ENCODE measurements at places on chromosomes 4 and X. TPM values are rescaled to one million over a fixed set of nuclear protein-coding genes. Genes with fewer than 3 reads are reported as not detected.

The SFRP2 gene
- total RNA-seq: 11.9 TPM

DNA sequence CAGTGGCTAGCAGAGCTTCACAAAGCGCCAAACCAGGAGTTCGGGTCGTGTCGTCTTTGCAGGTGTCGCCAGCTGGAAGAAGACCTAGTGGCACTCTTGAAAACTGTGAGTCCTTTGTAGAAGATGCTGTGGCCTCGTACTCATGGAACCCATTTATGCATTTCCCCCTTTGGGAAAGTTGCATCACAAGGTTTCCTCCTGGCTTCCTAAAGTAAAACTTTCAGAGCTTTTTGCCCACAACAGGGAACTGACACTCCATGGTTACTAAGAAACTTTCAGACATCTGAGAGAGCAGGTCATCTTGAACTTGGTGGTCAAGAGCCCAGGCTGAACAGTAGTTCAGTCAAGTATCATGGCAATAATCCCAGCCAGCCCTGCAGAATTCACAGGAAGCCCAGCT, 15.9 kb upstream of the NOCT start:
- DNase-seq: no peak

- no peak for DNase-seq
Measured at GRCh38 chr4:51907006-51907669, 64.2 kb downstream of the DCUN1D4 start.

DNA sequence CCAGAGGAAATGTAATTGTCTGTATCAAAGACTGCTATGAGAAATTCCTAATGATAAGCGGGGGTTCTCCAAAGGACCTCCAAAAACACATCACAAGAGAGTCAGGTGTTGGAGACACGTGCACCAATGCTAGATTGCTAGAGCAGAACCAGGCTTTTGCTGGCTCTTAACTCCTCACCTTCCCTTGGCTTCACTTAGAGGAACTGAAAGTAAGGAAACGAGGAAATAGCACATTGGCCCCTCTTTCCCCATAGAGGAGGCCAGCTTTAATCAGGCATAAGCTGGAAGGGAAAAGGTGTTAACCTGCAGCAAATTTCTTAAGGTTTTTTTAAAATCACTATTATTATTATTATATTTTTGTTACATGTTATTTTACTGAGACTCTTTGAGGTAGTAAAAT, 13.6 kb downstream of the OTC start:
- no peak for DNase-seq

DNA sequence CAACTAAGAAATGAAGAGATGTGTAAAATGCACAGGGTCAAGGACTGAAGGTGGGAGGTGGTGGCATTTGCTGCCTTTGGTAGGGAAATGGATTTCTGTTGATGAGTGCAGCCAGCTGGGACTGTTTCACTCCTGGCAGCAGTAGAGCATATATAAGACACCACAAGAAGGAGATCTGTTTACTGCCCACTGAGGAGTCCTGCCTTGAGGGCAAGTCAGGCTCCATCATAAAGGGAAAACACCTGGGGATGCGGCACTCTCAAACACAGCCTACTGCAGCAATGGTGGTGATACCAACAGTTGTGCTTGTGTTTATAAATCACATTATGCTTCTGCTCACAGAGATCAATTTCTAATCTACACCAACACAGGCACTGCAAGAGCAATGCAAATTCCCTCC, 222.1 kb downstream of the TACR3 start:
- DNase-seq: no peak

The MBTPS2 gene
- 15.5 TPM for total RNA-seq

DNA sequence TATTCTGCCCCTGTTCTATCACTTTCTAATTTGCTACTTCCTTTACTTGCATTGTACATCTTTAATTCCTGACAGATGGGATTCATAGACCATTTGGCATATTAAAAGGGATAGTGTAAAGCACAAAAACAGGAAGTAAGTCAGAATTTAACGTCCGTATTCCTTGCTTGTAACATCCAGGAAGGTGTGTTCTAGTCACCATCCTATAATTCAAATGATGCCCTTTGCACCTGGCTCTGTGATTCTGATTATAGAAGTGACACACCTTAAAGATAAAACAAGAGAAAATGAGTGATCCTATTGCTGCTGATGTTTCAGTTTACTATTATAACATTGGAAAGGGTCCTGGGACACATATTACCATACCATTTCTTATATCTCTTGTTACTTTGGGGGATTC, 238.7 kb upstream of the NR3C2 start:
- DNase-seq: no peak

The DDX53 gene
- 1.6 TPM for total RNA-seq

DNA sequence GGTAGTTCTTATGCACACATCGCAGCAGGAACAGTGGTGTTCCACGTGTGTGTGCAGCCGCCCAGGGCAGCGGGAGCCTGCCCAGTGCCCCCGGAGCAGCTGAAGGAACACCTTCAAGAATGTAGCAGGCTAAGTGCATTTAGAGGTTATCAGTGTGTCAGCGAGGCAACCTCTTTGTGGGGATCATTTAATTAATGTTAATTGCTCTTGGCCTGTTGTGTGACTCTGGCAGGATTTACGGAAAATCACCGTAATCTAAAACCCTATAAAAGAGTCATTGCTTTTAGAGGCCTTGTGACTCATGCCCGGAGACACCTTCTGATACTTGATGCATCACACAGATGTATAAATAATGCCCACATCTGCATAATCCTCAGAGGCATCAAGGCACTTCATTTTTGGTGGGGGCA, 47.3 kb upstream of the GATB start:
- peak; percentile 92 for DNase-seq

The FGA gene
- total RNA-seq: not detected

The TENM3 gene
- total RNA-seq: 66.4 TPM

The UPF3B gene
- total RNA-seq: 12.9 TPM

GRCh38 chr4:33715841-33716395, 2528.4 kb downstream of the ARAP2 start:
- DNase-seq: peak; percentile 91

DNA sequence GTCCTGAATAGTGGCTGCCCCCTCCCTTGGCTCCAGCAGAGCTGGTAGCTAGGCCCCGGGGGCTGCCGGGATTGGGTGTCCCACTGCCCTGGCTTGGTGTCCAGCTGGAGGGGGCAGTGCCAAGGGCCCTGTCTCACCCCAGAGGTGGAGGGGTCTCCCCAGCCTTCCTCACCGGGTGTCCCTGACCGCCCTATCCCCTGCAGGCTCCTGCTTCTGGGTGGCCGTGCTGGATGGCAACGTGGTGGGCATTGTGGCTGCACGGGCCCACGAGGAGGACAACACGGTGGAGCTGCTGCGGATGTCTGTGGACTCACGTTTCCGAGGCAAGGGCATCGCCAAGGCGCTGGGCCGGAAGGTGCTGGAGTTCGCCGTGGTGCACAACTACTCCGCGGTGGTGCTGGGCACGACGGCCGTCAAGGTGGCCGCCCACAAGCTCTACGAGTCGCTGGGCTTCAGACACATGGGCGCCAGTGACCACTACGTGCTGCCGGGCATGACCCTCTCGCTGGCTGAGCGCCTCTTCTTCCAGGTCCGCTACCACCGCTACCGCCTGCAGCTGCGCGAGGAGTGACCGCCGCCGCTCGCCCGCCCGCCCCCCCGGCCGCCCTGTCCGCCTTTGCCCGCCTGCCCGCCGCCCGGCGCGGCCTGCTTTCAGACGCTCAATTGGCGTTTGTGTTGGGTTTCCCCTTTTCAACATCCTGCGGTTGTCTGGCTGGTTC, 4.6 kb downstream of the NAT8L start:
- DNase-seq: no peak

DNA sequence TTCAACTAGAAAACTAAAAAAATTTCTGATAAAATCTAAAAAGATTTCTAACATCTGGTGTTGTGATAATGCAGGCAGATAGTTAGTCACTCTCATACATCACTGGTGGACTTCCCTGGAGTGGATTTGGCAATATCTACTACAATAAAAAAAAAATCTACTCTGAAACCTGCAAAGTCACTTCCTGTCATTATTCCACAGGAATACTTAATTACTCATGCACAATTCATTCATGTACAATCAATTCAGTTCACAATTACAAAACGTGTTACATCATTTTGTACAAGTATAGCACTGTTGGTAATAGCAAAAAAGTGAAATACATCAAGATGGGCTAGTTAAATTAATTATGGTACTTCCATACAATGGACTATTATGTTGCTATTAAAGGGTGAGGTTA, 16.5 kb upstream of the RHOH start:
- DNase-seq: peak; percentile 83

The DCAF12L1 gene
- not detected for total RNA-seq

DNA sequence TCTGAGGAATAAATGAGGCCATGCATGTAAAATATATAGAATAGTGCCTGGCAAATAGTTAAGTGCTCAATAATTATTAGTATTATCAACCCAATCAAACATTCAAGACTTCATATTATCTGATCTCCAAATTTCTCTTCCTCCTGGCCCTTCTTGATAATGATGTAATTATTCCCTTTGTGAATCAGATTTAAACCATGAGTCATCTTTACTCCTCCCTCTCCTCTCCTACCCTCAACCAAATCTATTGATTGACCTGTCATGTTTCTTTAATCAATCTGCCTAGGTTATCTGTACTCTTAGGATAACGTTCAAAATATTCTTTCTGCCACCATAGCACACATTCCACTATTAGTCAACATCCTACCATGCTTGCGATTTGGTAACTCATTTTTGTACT, 129.8 kb upstream of the NAP1L5 start:
- no peak for DNase-seq

DNA sequence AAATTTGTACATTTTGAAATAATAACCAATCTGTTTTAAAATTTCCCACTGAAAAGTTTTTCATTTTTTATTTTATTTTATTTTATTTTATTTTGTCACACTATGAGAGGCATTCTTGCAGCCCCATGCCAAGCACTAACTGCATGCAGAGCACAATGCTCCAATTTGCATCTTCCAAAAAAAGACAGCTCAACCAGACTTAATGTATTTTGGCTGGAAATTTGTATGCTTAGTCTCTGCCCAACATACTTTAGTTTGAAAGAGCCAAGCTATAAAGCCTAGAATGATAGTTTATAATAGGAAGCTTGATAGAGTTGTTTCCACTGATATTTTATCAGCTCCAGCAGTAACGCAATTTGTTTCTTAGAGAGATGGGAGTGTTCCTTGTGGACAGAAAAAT, 235.5 kb downstream of the GALNTL6 start:
- no peak for DNase-seq

DNA sequence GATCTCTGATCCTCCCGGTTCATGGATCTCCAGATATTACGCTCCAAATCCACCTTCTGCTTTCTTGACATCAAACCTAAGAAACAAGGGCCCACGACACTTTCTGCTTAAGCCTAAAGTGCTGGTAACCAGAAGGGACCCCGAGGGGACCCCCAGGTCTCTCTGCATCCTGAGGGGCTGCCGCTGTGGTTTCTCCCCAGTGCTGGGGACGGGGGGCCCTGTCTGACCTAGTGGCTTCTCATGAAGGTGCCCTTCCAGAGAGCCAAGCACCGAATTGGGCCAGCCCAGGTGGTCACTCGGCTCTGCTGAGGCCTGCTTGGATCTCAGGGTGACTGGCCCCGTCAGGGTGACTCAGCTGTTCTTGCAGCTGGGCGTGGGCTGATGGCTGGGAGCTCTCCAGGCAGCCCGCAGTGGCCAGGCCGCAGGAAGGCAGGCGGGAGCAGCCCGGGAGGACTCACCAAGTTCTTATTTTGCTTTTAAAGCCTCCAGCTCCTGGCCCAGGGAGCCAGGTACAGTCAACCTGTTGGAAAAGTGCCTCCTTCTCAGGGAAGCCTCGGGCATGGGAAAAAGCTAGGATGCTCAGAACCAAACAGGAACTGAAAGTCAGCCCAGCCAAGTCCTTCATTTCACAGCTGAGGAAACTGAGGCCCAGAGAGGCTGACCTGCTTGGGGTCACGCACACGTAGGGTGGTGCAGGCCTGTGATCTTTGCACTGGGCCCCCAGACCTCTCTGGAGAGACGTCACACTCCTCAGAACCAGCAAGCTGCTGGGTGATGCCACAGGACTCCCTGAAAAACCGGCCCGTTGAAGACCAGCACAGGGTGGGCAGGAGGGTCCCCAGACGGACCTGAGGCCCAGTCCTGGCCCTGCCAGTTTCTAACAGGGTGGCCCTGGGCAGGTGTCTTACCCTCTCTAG, 16.7 kb downstream of the BLOC1S4 start:
- peak; percentile 86 for DNase-seq

DNA sequence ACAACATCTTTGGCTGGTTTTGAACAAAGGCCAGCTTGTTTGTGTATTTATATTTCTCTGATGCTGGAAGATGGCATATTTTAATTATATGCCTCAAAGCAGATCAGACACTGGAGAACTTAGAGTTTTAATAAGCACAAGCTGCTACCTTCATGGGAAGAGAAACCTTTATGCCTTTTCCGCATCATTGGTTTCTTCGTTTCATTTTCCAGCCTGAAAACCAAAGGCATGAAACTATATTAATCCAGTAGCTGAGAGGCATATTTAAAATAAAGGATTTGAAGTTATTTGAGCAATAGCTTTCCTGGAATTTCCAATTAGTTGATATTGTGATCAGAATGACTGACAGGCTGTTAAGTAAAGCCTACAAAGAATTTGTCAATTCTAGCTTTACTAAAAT, 141.0 kb downstream of the ARHGAP24 start:
- no peak for DNase-seq

DNA sequence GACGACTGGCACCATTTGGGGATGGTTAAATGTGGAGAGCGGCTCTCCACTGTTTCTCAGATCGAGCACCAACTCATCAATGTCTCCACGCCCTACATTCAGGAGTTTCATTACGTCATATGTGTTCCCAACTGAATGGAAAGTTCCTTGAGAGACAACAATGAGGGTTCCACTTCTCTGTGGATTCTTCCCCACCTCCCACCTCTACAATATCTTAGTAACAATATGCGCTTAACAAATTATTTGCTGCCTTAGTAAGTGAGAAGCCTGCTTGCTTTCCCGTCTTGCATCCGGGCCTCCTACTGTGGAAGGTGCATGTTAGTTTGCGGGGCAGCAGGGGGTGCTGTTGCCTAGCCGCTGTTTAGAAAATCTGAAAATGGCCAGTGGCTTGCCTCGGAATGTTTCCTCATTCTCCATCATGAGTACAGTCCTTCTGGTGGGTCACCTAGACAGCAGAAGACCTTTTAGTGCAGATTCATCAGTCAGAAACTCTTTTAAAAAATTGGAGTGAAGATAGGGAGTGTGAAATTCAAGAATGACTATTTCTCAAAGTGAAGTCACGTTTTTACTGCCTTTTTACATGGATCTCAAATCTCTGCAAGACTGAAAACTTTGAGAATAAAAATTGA, 55.7 kb downstream of the PHOX2B start:
- DNase-seq: peak; percentile 27

- DNase-seq: peak; percentile 41
Measured at GRCh38 chr4:6391852-6392188, 80.6 kb downstream of the PPP2R2C start.

GRCh38 chr4:183995570-183995969, 90.5 kb downstream of the STOX2 start:
- no peak for DNase-seq

The MECP2 gene
- 61.4 TPM for total RNA-seq

- DNase-seq: peak; percentile 63
Measured at GRCh38 chr4:3880615-3881120, 114.5 kb downstream of the ADRA2C start.

The HSFX3 gene
- not detected for total RNA-seq

GRCh38 chrX:133335027-133335426, 80.3 kb downstream of the GPC4 start:
- DNase-seq: peak; percentile 61
